ENCODE measurements at places on chromosomes 2 and 18.

- H3K27ac ChIP-seq = no peak overlapping the region
- no peaks in the 10 kb centered on the region for H3K36me3 ChIP-seq
- no peak overlapping the region for H3K4me3 ChIP-seq
- no peaks in the 10 kb centered on the region for H3K27me3 ChIP-seq
- H3K4me1 ChIP-seq = peaks cover 2% of the 10 kb centered on the region
- no peak for DNase-seq
Measured at GRCh38 chr2:135475128-135475527, 55.9 kb downstream of the ZRANB3 start.

- no peaks in the 10 kb centered on the region for H3K27me3 ChIP-seq
- H3K27ac ChIP-seq = no peak overlapping the region
- H3K36me3 ChIP-seq = no peaks in the 10 kb centered on the region
- H3K4me1 ChIP-seq = no peaks in the 10 kb centered on the region
- H3K4me3 ChIP-seq = no peak overlapping the region
- no peak for DNase-seq
Measured at GRCh38 chr2:217685255-217685605, 317.6 kb downstream of the TNS1 start.

DNA sequence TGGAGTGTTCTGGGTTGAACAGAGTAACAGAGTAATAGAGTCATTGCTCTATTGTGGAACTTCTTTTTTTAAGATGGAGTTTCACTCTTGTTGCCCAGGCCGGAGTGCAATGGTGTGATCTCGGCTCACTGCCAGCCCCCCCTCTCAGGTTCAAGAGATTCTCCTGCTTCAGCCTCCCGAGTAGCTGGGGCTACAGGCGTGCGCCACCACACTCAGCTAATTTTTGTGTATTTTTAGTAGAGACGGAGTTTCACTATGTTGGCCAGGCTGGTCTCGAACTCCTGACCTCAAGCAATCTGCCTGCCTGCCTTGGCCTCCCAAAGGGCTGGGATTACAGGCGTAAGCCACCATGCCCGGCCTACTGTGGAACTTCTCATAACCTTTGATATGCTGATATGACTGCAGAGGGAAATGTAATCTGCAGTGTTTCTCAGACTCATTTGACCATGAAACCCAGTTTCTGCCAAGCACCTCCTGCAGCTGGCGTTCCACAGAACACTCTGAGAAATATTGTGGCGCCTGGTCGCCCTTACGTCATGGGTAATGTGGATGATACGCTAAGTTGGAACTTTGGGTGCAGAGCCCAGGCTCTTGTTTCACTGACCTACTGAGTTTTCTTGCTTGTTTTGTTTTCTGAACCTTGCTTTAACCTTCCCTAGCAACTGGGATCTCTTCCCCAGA is 213.8 kb downstream of the BCL2 start:
- peaks cover 27% of the 10 kb centered on the region for H3K4me1 ChIP-seq
- no peak for DNase-seq
- H3K36me3 ChIP-seq = no peaks in the 10 kb centered on the region
- no peak overlapping the region for H3K27ac ChIP-seq

- no peaks in the 10 kb centered on the region for H3K36me3 ChIP-seq
- H3K27ac ChIP-seq = no peak overlapping the region
- DNase-seq = no peak
Measured at GRCh38 chr2:235642446-235643098, 148.7 kb downstream of the AGAP1 start.

GRCh38 chr2:117771969-117772630 is 42.4 kb upstream of the DDX18 start:
- no peaks in the 10 kb centered on the region for H3K36me3 ChIP-seq
- no peak for DNase-seq
- H3K27ac ChIP-seq = no peak overlapping the region
- no peak overlapping the region for H3K4me3 ChIP-seq
- H3K27me3 ChIP-seq = peaks cover 12% of the 10 kb centered on the region
- no peaks in the 10 kb centered on the region for H3K4me1 ChIP-seq

DNA sequence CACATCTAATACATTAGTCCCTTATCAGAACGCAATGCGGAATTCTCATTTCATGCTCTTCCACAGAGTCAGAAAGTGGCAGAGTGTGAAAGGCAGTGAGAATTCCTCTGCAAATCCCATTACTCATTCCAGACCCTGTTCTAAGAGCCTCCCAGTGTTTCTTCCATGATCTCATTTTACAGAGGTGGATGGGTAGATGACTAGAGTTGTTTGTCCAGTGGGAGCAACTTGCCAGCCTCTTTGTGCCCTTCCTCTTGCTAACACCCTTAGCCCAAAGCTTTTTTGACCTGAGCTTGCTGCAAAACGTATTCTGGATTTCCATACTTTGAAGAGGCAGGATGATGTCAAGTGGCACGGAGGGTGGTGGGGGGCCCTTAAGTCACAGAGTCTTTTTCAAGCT is 467.7 kb upstream of the RGPD4 start:
- no peak overlapping the region for H3K4me3 ChIP-seq
- no peak overlapping the region for H3K27ac ChIP-seq
- no peaks in the 10 kb centered on the region for H3K4me1 ChIP-seq
- no peak for DNase-seq

DNA sequence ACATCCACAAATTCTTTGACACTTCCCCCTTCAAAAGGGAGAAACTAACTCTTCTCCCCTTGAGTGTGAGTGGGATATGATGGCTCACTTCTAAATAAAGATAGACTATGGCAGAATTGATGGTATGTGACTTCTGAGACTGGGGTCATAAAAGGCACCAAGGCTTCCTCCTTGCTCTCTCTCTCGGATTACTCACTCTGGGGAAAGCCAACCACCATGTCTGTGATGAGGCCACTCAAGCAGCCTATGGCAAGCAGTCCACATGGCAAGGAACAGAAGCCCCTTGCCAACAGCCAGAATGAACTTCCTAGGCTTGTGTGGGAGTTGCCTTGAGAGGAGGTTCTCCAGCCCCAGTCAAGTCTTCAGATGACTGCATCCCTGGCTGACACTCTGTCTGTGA is 43.6 kb downstream of the KIAA2012 start:
- no peak overlapping the region for H3K4me3 ChIP-seq
- H3K27ac ChIP-seq = no peak overlapping the region
